ENCODE measurements at places on chromosomes 5 and 9.

GRCh38 chr5:57531333-57531732, 48.7 kb upstream of the ACTBL2 start:
- DNase-seq: no peak

GRCh38 chr9:19998153-19998552, 209.3 kb upstream of the SLC24A2 start:
- DNase-seq: no peak

DNA sequence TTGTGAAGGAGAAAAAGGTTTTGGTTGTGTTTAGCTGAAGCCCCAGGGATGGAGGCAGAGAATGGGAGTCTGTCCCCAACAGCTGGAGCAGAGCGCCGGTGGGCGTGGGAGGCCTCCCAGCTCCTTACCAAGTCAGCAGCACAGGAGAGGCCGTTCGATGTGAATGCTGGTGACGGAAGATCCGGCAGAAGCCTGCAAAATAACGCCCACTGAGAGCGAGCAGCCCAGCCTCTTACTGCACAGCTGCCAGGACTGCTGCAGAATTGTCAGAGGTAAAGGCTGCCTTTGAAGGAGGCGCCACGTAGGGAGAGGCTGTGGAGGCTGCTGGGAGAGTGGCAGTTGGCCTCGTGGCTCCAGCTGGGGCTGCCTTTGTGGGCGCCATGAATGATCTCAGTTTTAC, 26.2 kb downstream of the ANGPTL2 start:
- DNase-seq: no peak

DNA sequence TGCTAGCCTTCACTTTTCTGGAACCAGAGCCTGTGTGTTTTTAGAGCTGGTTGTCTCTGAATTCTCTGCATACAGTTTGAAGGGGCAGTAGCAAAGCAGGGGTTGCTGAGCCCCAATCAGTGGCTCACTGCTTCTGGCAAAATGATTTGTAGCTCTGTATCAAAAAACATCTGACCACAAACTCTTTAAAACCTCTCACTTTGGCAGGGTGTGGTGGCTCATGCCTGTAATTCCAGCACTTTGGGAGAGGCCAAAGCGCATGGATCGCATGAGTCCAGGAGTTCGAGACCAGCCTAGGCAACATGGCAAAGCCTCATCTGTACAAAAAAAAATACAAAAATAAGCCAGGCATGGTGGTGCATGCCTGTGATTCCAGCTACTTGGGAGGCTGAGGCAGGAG, 28.3 kb upstream of the APC start:
- no peak for DNase-seq

- no peak for DNase-seq
Measured at GRCh38 chr5:72955143-72955767, 586 bp upstream of the FCHO2 start.

DNA sequence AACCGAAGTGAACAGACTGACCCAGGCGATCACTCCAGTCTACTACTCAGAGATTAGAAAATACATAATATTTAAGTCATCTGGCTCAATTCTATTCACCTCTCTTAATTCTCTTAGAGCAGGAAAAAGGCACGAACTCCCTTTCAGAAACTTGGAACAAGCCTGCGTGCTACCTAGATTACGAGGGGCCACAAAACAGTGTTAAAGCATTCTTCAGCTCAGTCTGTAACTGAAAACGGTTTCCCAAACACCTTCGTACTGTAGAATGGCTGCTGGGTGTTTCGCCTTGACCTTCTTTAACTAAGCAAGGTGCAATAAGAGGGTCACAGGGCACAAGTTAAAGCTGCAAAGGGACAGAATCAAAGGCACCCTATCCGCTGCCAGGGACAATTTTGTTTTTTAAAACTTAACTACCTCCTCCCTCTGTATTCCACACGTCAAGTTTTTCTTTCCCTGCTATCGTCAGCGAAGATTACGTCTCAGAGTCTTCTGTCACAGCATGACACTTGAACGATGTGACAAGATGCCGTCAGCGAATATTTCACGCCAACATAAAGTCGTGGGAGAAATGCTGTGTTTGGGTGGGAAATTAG, 687 bp downstream of the LYSMD3 start:
- no peak for DNase-seq

GRCh38 chr5:78331523-78332080, 28.8 kb upstream of the SCAMP1 start:
- DNase-seq: no peak

DNA sequence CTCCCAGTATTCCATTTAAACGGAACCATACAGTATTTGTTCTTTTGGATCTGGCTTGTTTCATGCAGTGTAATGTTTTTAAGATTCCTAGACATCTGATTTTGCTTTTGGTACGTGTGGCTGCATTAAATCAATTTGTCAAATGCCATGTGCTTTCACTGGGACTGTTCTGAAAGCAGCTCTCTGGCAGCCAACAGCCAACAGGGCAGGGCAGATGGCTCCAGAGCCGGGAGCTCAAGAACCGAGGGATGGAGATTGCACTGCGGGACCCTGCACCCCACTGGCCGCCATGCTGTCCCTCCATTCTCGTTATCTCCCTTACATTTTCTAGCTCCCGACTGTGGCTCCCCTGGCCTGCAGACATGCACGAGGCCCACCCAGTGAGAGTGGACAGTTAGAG, 33.4 kb upstream of the AIF1L start:
- no peak for DNase-seq

DNA sequence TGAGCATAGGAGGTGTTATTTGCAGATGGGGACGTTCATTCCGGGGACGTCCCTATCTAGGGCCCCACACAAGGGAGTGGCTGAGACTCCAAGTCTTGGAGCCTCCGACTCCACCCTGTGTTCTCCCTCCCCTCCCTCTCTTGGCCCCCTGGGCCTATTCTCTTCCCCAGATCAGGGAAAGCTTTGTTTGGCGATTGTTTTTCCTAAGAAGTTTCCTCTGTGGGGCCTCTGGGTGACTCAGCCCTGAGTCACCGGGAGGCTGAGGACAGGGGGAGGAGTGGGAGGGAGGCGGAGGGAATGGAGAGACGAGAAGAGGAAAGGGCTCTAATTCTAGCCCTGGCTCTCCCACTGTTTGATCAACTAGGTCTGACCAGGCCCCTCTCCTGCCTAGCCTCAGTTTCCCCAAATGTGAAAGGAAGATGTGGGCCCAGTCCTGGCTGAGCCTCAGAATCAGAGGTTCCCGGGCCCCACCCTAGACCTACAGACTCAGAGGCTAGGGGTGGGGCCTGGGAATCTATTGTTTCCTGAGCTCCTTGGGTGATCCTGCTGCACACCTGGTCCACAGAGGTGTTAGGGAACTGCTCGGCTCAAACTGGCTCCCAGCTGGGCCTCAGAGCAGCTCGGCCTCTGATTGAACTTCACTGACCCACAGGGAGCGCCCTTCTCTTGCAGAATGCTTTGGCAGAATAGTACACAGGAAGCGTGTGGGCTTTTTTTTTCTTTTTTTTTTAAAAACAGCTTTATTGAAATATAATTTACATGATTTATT, 19.2 kb downstream of the GSN start:
- peak; percentile 8 for DNase-seq

- no peak for DNase-seq
Measured at GRCh38 chr5:134874831-134875655, 872 bp downstream of the TXNDC15 start.

GRCh38 chr9:133499892-133500270, 21.0 kb upstream of the SLC2A6 start:
- no peak for DNase-seq

GRCh38 chr9:114016101-114016500, 62.0 kb downstream of the AMBP start:
- no peak for DNase-seq

- no peak for DNase-seq
Measured at GRCh38 chr5:137498301-137498735, 808 bp downstream of the SPOCK1 start.

DNA sequence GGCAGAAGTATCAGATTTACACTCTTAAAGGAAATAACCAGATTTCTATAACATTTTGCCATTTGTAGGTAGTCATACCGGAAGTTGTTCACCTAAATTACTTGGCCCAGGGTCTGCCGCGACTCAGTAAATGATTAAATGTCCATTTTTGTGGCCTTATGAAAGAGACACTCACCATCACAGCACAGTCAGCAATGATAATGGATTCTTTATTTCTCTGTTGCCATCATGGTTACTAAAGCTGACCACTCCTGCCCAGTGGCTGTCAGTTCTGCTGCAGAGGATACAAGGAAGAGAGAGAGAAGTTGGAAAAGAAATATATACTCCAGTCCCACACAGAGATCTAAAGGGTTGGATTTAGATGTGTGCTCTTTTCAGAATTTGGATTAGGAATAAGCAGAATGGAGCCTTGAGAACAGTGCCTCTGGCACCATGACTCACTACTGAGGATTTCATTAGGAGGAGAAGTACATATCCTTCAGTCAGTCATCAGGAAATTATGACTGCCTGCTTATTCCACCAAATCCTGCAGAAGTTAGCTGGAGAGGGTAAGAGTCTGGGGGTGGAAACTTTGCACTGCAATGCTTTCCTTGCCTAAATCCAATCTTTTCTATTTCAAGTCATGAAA, 72.8 kb upstream of the EFNA5 start:
- DNase-seq: no peak

DNA sequence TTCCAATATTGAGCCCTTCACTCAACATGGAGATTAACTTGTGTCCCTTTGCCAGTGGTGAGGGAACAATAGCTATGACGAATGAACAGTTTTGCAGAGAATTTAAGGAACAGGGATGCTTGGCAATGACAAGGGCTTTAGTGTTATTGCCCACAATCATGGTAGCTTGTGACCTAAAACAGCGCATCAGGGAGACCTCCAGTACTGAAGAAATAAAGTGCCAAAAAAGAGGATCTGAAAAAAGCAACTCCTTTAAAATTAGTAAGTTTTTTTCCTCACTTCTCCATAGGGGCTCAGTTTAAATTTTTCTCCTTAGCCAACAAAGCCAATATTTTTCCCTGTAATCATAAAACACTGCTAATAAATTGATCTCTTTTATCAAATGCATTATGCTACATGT, 41.8 kb upstream of the PAM start:
- DNase-seq: no peak

GRCh38 chr9:129781981-129782380, 21.0 kb upstream of the TOR1B start:
- DNase-seq: no peak

- no peak for DNase-seq
Measured at GRCh38 chr5:120919017-120919416, 454.9 kb downstream of the PRR16 start.

DNA sequence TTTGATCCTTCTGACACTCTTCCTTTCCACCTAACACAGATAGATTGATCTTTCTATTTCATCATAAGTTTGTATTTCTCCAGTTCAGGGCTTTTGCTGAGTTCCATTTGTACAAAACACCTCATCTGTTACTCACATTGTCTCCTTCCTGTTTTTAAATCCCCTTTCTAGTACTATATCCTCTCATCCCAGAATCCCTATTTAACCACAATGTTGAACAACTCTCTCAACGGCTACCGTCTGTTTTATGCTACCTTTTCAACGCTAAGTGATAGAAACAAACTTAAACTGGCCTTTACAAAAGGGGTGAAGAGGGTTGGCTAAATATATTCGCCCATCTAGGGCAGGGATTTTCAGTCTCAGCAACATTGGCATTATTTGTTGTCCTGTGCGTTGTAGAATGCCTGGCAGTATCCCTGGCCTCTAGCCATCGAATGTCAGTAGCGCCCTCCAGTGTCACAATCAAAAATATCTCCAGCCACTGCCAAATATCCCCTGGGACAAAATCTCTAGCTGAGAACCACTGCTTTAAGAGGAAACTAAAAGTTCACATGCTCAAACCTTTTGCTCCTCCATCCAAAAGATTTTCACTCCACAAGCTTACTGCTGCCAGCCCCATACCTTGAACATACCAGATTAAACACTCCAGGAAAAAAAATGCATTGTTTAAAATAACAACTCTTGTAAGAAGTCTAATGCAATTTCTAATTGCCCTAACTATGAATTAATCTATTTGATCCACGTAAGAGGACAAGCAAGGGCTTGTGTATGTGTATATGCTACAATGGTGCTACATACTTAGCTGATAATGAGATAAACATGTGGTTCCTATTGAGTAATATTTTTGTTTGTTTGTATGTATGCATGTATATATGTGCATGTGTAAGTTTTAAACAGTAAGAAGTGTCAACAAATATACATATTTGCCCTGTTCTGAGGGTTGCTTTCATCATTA, 344.0 kb downstream of the PTPRD start:
- DNase-seq: no peak

GRCh38 chr5:135553688-135554462, 18.1 kb upstream of the NEUROG1 start:
- no peak for DNase-seq

GRCh38 chr5:181566-181965, 9.7 kb upstream of the LRRC14B start:
- no peak for DNase-seq

DNA sequence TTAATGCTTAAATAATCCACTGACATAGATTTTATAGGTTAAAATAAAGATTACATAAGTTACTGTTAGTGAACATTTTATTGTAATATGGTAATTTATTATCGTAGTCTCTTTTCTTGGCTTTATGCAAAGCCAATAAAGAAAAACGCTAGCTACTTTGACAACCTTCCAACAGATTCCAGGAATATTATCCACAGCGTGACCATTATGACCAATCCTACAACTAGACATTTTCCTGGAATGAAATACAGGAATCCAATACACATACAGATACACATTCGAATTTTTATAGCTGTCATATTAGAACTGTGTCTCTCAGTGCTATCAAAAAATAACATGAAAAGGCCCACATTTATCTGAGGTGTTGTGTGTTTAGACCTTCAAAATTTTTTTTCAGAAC, 13.1 kb downstream of the RPS23 start:
- no peak for DNase-seq

DNA sequence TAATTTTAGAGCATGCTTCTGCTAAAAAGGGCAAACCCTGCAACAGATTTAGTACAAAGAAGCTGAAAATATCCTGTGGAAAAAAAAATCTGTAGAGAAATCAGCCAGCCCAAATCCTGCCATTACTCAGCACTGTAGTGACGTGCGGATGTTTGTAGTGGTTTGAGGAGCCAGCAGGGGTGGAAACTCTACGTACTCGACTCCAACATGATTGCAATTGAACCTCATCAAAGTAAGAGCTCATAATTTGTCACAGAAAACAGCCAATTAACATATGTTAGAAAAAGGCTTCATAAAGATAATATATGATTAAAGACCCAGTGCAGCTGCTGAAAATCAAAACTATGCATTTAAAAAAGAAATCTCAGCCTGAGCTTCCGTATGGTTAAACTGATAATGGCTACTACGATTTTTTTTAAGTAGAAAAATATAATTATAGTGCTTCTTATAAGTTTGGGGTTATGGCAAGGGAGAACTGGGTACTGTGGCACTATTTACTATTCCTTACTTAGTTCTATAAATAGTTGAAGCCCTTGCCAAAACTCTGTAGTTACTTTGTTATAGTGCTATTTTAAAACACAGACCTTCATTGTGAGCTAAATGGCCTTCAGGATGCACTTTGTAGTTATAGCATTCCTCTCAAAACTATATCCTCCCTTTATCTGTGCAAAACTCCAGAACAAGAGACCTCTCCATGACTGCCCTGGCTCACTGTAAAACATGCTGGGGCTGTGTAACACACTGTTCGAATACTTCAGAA, 49.4 kb downstream of the MEF2C start:
- peak; percentile 31 for DNase-seq

- no peak for DNase-seq
Measured at GRCh38 chr9:71504636-71505035, 263.7 kb downstream of the CEMIP2 start.
